ENCODE measurements at places on chromosomes 11 and 22. TPM values are rescaled to one million over a fixed set of nuclear protein-coding genes. Genes with fewer than 3 reads are reported as not detected.

IL18 gene
- 41.8 TPM for total RNA-seq

ST14 gene
- total RNA-seq: 121 TPM

RIBC2 gene
- 0.64 TPM for total RNA-seq

KRTAP5-9 gene
- total RNA-seq: 0.36 TPM

DDTL gene
- total RNA-seq: 1.7 TPM

TRIM48 gene
- total RNA-seq: not detected

SLC17A6 gene
- not detected for total RNA-seq

CD6 gene
- 0.80 TPM for total RNA-seq

VSIG2 gene
- total RNA-seq: 8.8 TPM

DGKZ gene
- total RNA-seq: 31.4 TPM

PNPLA3 gene
- total RNA-seq: 1.3 TPM

PTDSS2 gene
- total RNA-seq: 12.0 TPM

MAPK11 gene
- total RNA-seq: 5.8 TPM

All from esophagus mucosa (tissue), 1 donor.